ENCODE measurements at places on chromosomes 11 and 22.

- DNase-seq = no peak
These were observed 302.8 kb downstream of the FAT3 start for GRCh38 chr11:92527467-92527866.

DNA sequence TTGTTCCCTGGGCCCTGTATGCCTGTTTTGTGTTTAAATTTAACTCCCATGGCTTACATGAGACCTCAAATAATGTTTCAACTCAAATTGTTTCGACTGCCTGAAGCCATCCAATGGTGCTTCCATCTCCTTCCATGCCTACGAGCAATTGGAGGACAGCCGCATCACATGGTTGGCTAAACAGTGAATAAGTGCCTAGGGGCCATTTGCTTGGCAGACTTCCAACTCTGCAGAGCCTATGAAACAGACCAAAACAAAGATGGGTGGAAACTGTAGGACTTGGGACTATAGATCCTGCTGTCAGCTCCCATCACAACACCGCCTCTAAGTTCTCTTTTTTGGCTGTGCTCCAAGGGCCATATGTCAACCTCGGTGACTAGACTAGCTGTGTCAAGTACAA lies 84.1 kb downstream of the PARVA start:
- DNase-seq = no peak

GRCh38 chr11:96180341-96180740 lies 162.7 kb downstream of the MAML2 start:
- DNase-seq = no peak

DNA sequence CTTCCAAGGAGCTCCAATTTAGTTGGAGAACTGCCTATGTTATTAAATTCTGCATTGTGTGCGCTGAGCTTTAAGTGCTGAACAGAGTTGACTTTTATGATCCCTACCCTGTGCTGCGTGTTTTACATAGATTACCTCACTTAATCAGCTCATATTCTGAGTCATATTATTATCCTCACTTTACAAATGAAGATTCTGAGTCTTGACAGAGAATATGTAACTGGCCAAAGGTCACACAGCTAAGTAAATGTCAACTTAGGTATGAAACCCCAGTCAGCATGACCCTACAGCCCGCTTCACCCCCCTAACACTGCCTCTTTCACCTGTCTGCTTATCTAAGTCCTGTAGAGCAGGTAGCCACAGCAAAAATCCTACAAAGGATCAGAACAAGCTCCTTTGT lies 19.8 kb upstream of the TMPRSS5 start:
- DNase-seq = no peak

GRCh38 chr11:35170503-35170902 lies 31.5 kb downstream of the CD44 start:
- no peak for DNase-seq

GRCh38 chr11:86617502-86617901 lies 54.9 kb downstream of the ME3 start:
- DNase-seq = no peak

GRCh38 chr11:84993386-84993785 lies 633.8 kb downstream of the DLG2 start:
- no peak for DNase-seq

DNA sequence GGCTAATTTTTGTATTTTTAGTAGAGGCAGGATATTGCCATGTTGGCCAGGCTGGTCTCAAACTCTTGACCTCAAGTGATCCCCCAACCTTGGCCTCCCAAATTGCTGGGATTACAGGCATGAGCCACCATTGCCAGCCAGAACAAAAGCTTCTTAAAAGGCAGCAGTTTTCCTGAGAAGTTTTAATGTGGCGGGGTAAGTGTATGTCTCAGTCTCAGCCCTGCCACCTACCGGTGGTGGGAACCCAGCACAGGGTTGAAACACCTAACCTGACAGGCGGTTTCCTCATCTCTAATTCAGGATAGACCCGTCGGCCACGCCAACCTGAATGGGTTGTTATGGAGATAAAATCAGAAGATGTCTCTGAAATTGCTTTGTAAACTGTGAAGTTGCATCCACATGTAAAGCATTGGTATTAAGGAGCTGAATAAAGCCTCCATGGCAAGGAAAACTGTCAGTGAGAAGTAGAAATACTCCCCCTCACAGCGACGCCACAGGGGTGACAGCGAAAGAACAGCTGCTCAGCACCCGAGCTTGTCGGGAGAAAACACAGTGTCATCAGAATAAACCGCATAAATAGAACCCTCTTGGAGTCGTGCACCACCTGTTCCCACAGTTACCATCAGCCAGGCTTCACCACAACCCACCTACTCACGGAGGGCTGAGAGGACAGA lies 165.9 kb upstream of the NCAM1 start:
- peak; percentile 50 for DNase-seq

DNA sequence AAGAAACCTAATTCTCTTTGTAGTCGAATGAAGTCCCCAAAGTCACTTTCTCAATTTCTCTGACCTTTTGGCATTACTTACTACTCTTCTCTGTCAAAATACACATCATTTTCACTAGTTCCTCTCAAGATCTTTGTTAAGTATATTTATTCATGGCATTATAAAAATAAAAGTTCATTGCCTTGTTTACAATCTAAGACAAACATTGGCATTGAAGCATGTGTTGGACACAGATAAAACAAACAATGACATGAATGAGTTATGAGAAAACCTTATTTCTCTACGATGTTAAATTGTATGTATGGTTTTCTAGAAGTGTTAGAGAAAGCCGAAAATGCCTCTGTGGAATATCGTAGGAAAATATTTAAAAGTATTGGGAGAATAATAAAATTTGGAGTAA lies 8.6 kb upstream of the OR51G1 start:
- DNase-seq = no peak

GRCh38 chr11:115886422-115886733 lies 382.2 kb upstream of the CADM1 start:
- DNase-seq = no peak

GRCh38 chr11:118175993-118176777 lies at the start of gene SCN2B:
SCN2B (minus strand) TSS chr11:118176639; CDS start chr11:118176431, 208 bp downstream.
- DNase-seq = no peak

DNA sequence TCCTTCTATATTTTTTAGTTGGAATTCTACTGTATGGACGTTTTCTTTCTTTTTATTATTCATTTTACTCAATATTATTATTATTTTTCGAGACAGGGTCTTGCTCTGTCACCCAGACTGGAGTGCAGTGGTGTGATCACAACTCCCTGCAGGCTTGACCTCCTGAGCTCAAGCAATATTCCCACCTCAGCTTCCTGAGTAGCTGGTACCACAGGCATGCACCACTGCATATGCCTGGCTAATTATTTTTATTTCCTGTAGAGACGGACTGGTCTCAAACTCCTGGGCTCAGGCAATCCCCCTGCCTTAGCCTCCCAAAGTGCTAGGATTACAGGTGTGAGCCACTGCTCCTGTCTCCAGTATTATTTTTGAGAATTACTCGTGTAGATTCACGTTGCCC lies 34.0 kb upstream of the CCDC134 start:
- no peak for DNase-seq

DNA sequence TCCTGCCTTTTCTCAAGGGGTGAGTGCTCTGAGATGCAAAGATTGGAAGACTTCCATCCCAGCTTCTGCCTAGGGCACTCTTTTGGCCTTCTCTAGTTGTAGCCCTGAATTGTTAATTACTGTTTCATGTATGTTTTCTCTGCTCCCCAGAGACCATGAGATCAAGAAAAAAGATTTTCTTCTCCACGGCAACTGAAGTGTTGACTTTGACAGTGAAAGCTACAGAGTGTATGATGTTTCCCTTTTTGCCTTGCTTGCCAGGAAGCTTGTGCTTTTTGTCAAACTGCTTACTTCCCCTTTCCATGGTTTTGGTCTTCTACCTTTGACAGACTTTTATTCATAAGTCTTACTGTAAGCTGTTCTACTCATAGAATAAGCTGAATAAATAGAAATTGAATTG lies 23.3 kb upstream of the EIF3D start:
- no peak for DNase-seq

DNA sequence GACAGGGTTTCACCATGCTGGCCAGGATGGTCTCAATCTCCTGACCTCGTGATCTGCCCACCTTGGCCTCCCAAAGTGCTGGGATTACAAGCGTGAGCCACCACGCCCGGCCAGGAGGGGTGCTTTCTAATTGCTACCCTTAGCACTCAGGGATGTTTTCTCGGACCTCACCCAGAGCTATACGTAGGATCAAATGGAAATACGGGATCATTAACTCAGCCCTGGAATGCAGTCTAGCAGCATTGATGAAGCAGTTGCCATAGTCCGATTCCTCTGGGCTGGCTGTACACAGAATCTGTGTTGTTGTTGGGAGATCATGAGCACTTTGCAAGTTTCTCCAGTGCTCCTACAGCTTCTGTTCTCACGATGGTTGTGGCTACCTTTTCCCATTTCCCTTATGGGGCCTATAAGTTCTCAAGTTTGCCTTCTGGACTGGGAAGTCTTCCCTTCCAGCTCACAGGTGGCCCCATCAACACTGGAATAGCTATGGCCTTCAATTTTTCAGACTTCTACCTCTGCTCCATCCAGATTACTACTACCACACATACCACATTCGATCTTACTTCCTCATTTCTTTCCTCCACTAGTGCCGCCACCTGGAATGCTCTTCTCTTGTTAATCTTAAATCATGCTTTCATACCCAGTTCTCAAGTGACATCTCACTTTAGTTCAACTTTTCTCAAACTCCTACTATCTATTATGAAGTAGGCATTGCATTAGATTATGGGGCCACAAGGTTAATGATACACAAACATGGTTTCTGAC lies 16.1 kb upstream of the PCF11 start:
- no peak for DNase-seq

DNA sequence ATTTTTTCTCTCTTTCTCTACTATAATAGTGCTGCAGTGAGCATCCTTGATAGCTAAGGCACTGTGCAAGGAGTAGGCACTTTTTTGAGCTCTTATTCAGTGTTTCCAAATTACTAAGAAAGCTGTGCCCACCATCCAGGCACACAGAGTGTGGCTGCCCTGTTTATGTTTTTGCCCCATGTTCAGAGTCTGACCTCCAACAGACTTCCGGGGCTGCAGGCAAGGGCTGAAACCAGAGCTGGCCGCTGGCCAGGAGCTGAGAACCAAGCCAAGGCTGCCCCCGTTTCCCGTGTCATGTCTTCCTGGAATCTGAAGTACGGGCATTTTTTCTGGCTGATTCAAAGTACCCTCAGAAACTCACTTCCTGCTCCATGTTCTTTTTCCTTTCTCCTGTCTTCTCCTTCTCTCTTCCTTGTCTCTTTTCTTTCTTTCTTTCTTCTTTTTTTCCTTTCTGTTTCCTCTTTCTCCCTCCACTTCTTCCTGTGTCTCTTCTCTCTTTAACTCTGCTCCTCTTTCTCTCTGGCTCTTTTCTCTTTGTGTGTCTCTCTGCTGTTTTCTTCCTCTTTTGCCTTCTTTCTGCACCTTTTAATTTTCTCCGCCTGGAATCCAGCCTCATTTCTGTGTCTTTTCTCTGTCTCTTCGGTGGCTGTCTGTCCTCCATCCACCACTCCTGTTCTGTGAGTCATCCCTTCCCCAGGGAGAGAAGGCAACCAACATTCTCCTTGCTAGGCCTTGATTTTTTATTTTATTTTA lies 17.0 kb upstream of the KCTD14 start:
- no peak for DNase-seq

All from activated CD4-positive, alpha-beta T cell treated with anti-CD3 and anti-CD28 coated beads, Interleukin-2, amount 10 ng/mL, durations not matched to agents 7 days and 5 days (primary cell).